ENCODE measurements at places on chromosomes 2 and 18. TPM values are rescaled to one million over a fixed set of nuclear protein-coding genes. Genes with fewer than 3 reads are reported as not detected.

The ATP6V1C2 gene
- total RNA-seq: not detected

The DNAJC5G gene
- not detected for total RNA-seq

The EMX1 gene
- not detected for total RNA-seq

The PROM2 gene
- not detected for total RNA-seq

The FARSB gene
- 41.4 TPM for total RNA-seq

The DQX1 gene
- 0.56 TPM for total RNA-seq

The RGPD4 gene
- total RNA-seq: 0.05 TPM

The UNC80 gene
- total RNA-seq: not detected

DNA sequence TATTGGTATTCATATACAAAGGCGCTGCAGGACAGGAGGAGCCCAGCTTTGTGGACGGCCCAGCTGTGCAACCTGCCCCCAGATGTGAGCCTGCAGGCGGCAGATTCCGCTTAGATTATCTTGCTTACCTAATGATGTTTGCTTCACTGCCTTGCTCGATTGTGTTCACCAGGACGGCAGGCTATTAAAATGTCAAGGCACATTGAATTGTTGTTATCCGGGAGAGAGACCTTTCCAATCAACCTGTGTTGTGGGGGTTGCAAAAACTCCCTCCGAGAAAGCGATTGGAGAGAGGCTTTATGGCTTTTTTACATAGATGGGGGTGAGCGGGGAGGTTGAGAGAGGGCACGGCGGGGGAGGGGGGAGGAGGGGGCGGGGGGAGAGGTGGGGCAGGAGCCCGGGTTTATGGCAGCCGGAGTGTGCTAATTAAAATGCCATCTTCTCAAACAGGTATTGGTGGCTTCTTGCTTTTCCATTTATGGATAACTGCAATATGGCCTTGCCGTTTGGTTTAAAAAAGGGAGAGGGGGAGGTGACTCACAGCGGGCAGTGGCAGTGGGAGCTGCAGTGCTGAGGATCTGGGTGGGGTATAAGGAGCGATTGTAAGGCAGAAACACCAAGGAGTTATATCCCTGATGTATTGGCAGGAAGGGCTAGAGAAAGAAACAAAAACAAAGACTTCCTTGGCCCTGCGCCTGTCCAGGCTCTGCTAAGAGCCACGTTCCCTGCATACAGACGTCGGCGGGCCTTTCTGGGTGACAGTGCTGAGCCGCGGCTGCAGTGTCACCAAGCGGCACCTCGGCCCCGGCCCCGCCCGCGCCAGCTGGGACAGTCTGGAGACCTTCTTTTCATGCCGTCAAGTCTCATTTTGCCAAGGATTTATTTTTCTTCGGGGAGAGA, 97.2 kb downstream of the INSIG2 start:
- DNase-seq: peak; percentile 76
- H3K36me3 ChIP-seq: peaks cover 5% of the 10 kb centered on the region
- peak overlapping the region; percentile 93 for H3K4me3 ChIP-seq
- H3K27ac ChIP-seq: peak overlapping the region; percentile 94
- H3K4me1 ChIP-seq: peaks cover 11% of the 10 kb centered on the region

GRCh38 chr2:239263669-239264491, 136.9 kb downstream of the HDAC4 start:
- DNase-seq: no peak
- no peaks in the 10 kb centered on the region for H3K27me3 ChIP-seq
- peak overlapping the region; percentile 12 for H3K4me3 ChIP-seq
- peaks cover 3% of the 10 kb centered on the region for H3K36me3 ChIP-seq

- no peak overlapping the region for H3K27ac ChIP-seq
- DNase-seq: no peak
- peaks cover 7% of the 10 kb centered on the region for H3K4me1 ChIP-seq
- peaks cover 41% of the 10 kb centered on the region for H3K36me3 ChIP-seq
Measured at GRCh38 chr2:230166557-230167170, 53.1 kb downstream of the SP110 start.

DNA sequence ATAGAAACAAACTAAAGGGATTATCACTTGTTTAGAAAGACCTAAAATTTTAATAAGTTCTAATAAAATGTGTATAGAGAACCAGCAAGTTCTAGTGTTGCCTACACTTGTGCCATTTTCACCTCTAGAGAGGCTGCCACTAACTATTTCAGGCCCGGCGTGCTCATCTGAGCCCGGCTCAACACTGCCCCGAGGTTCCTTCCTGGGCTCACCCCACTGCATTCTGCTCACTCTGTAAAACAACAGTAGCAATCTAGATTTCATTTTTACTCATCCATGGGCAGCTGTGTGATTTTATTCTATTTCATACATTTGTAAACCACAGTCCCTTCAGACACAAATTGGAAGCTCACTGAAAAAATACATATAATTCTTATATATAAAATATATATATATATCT, 253.2 kb downstream of the L3MBTL4 start:
- no peaks in the 10 kb centered on the region for H3K36me3 ChIP-seq
- H3K27me3 ChIP-seq: no peaks in the 10 kb centered on the region
- H3K4me1 ChIP-seq: no peaks in the 10 kb centered on the region
- no peak overlapping the region for H3K4me3 ChIP-seq
- no peak overlapping the region for H3K27ac ChIP-seq

DNA sequence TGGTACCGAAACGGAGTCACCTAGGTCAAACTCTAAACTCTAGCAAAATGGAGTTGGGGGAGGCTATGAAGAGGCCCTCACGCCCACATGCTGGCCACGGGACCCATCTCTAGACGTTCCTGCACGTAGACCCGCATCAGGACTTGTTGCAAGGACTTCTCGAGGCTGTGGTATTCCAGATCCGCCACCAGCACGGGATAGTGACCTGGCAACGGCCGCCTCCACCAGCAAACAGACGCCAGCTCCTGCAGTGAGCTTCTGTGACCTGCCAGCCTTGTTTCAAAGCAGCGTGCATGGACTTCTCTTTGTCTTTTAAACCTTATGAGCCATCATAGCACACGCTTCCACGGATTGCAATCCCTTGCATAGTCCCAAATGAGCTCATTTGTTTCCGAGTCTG, 40.3 kb upstream of the RALBP1 start:
- DNase-seq: no peak
- H3K36me3 ChIP-seq: no peaks in the 10 kb centered on the region
- no peaks in the 10 kb centered on the region for H3K4me1 ChIP-seq

DNA sequence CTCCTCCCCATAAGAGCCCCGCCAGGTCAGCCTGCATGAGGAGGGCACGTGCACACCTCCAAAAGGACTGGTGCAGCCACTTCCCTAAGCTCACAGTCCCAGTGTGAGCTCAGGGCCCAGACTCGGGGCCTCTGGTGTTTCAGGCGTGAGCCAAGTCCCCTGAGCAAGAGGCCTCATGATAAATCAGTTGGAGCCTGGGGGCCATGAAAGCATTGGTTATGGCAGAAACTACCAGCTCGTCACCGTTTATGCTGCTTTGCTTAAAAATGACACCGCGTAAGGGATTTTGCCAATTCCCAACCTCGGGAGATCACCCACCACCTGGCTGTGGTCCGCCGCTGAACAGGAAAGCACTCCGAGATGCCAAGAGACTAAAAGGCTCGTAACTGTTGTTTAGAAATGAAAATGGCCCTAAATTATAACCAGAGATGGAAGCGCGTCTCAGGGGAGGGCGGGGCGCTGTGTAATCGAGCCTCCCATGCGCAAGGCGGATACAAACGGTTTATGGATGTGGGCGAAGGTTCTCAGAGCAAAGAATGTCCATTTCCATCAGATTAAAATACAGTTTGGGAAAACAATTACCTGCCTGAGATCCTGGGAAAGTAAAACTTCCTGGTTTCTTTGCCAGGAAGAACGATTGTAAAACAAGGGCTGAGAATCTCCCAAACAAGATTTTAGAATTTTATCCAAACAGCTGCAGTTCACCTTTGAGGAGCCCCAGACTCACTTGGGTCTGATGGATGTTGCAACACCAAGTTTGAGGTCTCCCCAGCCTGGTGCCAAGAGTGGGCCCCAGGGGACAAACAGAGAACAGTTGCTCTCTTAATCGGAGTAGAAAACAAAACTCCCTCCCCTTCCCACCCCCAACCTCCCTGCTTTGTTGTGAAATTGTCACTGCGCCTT, 141.4 kb downstream of the BCL2 start:
- H3K4me3 ChIP-seq: no peak overlapping the region
- DNase-seq: no peak
- H3K4me1 ChIP-seq: peaks cover 78% of the 10 kb centered on the region
- H3K27ac ChIP-seq: no peak overlapping the region
- H3K27me3 ChIP-seq: no peaks in the 10 kb centered on the region

GRCh38 chr2:46732127-46732526, 183.5 kb downstream of the MCFD2 start:
- no peaks in the 10 kb centered on the region for H3K27me3 ChIP-seq
- H3K4me3 ChIP-seq: no peak overlapping the region
- H3K4me1 ChIP-seq: peaks cover 32% of the 10 kb centered on the region
- H3K27ac ChIP-seq: no peak overlapping the region

DNA sequence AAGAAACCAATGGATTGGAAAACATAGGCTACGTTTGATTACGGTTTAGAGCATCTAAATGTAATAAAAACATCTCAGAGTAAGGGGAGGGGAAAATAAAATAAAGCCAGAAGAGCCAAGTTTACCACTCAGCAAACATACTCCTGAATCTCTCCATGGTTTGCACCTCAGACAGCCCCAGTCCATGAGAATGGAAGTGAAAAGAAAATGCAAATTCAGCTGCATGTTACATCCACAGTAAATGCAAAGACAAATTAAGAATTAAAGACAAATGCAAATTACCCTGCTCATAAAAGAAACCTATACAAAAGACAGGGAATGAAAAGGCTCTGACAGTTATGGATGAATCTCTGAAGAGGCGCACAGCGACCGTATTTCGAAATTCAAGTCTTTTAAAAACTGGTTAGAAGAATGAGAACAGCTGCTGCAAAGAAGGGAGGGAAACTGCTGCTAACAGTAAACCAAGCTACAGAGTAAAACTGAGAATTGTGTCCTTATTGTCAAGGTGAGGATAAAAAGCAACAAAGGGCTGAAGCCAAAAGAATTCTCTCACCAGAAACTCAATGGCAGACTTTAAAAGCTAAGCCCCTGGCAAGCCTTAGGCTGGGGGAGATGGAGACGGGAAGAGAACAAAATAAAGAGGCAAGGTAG, 197.9 kb upstream of the ACVR2A start:
- no peak for DNase-seq
- no peak overlapping the region for H3K4me3 ChIP-seq
- peaks cover 9% of the 10 kb centered on the region for H3K4me1 ChIP-seq
- no peak overlapping the region for H3K27ac ChIP-seq
- H3K36me3 ChIP-seq: no peaks in the 10 kb centered on the region

DNA sequence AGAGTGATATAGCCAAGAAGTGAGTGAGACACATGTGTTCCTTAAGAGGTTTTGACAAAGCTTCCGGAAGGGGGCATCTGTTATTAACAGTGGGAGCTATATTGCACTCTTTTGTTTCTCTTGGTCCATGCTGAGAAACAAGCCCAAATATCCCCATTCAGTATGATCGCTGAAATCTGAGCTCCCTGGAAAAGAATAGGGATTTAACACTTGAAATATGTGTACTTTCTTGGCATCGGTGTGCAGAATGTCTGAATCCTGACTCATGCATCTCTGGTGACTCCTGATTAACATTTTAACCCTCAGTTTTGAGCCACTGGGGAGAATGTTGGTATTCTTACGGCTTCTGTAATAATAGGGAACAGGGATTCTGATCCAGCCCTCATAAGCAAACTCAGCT, 448.1 kb downstream of the TSN start:
- H3K27ac ChIP-seq: no peak overlapping the region
- H3K4me3 ChIP-seq: no peak overlapping the region
- DNase-seq: no peak
- H3K36me3 ChIP-seq: no peaks in the 10 kb centered on the region

GRCh38 chr2:237129625-237130263, 44.1 kb downstream of the COPS8 start:
- no peaks in the 10 kb centered on the region for H3K27me3 ChIP-seq
- no peak for DNase-seq
- no peak overlapping the region for H3K4me3 ChIP-seq
- H3K4me1 ChIP-seq: no peaks in the 10 kb centered on the region
- H3K27ac ChIP-seq: no peak overlapping the region

- no peak overlapping the region for H3K27ac ChIP-seq
- DNase-seq: no peak
- H3K36me3 ChIP-seq: no peaks in the 10 kb centered on the region
Measured at GRCh38 chr2:152611458-152612231, 105.6 kb downstream of the PRPF40A start.

- H3K36me3 ChIP-seq: peaks cover 7% of the 10 kb centered on the region
- H3K27me3 ChIP-seq: no peaks in the 10 kb centered on the region
- DNase-seq: no peak
- no peak overlapping the region for H3K4me3 ChIP-seq
- peak overlapping the region; percentile 44 for H3K27ac ChIP-seq
- H3K4me1 ChIP-seq: peaks cover 28% of the 10 kb centered on the region
Measured at GRCh38 chr2:181190711-181191110, 210.3 kb downstream of the UBE2E3 start.

All from activated CD4-positive, alpha-beta memory T cell treated with anti-CD3 and anti-CD28 coated beads for 36 hours (primary cell).